ENCODE measurements at places on chromosomes 2 and 18. TPM values are rescaled to one million over a fixed set of nuclear protein-coding genes. Genes with fewer than 3 reads are reported as not detected.

HOXD11 gene
- not detected for total RNA-seq

ARHGAP15 gene
- total RNA-seq, result 41.3 TPM

CFC1 gene
- total RNA-seq, result not detected

ELOA2 gene
- total RNA-seq, result not detected

RPRM gene
- not detected for total RNA-seq

IL1F10 gene
- not detected for total RNA-seq

NYAP2 gene
- not detected for total RNA-seq

ALPG gene
- total RNA-seq, result not detected
